Ovary (tissue), 10 donors: ENCODE measurements at places on chromosomes 6 and 20. TPM values are rescaled to one million over a fixed set of nuclear protein-coding genes. Genes with fewer than 3 reads are reported as not detected.

The RNF39 gene
- total RNA-seq, result 3.1 TPM

DNA sequence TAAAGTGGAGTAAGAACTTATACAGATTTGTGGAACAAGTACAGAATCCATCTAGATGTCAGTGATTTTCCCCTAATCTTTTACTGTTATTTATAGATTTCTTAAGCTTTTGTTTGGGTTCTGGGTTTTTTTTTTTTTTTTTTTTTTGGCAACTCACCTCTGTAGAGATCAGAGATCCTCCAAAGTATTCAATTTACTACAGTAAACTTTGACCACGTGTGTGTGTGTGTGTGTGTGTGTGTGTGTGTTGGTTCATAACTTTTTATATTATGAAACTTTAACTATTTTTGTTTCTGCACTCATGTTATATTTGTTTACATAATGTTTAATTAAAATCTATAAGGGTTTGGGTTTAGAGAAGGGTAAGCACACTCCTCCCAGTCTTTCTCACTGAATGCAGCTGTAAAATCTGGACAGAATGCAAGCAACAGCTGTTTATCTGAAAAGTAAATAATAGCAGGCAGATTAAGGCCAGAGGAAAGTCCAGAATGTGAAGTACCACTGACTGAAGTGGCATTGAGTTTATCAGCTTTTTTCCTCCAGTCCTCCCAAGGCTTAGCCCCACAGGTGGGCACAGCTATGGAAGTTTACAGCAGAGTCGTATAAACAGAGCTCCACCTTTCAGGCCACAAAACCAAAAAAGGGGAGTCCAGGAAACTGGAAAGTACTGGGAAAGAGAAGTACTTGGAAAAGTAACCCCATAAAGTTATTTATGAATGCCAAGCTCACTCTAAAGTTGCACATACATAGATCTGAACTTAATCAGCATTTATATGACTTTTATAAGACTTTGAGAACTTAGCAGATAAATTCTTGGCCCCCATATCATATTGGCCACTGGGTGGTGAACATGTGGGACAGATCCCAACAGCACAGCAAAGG, 43.0 kb upstream of the CD2AP start:
- no peaks in the 10 kb centered on the region for H3K4me1 ChIP-seq
- no peaks in the 10 kb centered on the region for H3K36me3 ChIP-seq
- H3K27me3 ChIP-seq, result no peaks in the 10 kb centered on the region
- no peak overlapping the region for H3K27ac ChIP-seq
- no peak overlapping the region for H3K4me3 ChIP-seq
- no peak for DNase-seq

The POPDC3 gene
- total RNA-seq, result not detected

- no peak overlapping the region for H3K4me3 ChIP-seq
- no peak overlapping the region for H3K27ac ChIP-seq
- H3K27me3 ChIP-seq, result no peaks in the 10 kb centered on the region
- DNase-seq, result no peak
Observed at GRCh38 chr20:44739942-44740341, 5.7 kb upstream of the KCNK15 start.

The PTPRA gene
- total RNA-seq, result 64.7 TPM

DNA sequence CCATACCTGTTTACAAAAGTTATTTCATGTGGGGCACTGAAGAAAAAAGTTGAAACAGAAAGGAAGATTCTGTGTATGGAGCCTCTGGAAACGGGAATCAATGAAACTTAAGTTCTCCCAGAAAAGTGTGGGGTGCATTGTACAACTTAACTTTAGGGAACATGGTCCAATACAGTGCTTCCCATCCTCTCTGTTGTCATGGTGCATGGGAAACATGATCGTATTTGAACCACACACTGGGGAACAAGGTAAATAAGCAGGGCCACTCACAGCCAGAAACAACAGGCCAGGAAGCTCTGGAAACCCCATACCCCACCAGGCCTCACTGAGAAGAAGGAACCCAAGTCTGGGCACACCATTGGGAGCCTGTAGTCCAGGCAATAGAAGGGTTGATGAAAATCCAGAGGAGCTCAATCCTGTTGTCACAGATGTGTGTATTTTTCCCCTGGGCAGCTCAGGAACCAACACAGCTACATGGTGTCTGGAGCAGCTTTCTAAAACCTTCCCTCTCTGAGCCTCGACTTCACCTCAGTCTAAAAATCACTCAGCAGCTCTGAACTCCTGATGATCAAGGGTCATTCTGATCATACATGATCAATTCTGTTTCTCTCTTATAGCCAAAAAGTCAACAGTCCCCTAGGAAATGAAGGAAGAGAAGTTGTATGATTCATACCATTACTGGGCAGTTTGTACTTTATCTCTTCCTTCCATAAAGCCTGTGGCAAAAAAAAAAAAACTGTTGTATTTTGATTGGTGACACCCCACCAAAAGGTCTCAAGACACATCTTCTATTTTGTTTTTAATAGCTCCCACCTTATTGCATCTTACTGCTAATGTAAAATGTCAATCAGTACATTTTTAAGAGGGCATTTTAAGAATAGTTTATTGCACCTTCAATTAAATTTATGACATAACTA, 198.5 kb upstream of the TAB2 start:
- H3K36me3 ChIP-seq, result no peaks in the 10 kb centered on the region
- no peaks in the 10 kb centered on the region for H3K27me3 ChIP-seq
- H3K4me1 ChIP-seq, result no peaks in the 10 kb centered on the region
- H3K4me3 ChIP-seq, result no peak overlapping the region
- no peak overlapping the region for H3K27ac ChIP-seq
- DNase-seq, result no peak

DNA sequence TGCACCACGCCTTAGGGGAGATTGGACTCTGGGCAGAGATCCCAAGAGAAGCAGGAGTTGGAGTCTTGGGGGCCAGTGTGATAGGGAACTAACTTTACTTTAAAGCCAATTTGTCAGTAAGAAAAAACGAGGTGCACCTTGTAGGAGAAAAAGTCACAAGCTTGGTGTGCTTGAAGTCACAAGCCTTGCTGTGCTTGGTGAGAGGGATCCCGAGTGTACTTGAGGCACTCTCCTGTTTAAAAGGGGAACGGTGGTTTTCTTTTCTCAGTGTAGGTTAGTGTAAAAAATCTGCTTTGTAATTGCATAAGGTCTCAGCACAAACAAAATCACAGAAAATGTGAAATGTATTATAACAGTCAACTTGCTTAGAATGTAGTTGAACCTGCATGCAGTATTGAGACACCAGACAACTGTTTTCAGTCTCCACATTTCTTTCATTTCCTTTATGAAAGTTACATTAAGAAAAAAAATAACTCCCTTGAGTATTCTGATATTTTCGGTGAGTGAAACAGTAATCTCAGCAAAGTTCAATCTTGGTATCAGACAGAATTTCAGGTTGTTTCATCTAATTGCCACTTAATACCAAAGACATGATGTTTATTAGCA, 111.1 kb upstream of the DUSP22 start:
- no peak overlapping the region for H3K4me3 ChIP-seq
- H3K27me3 ChIP-seq, result no peaks in the 10 kb centered on the region
- no peaks in the 10 kb centered on the region for H3K4me1 ChIP-seq
- no peak for DNase-seq

- H3K27ac ChIP-seq, result no peak overlapping the region
- no peak for DNase-seq
- H3K4me1 ChIP-seq, result no peaks in the 10 kb centered on the region
- no peak overlapping the region for H3K4me3 ChIP-seq
- H3K36me3 ChIP-seq, result no peaks in the 10 kb centered on the region
Observed at GRCh38 chr6:25601800-25602673, 50.0 kb upstream of the SCGN start.

GRCh38 chr6:24822696-24823095, 24.0 kb upstream of the ARMH2 start:
- no peaks in the 10 kb centered on the region for H3K27me3 ChIP-seq
- H3K27ac ChIP-seq, result no peak overlapping the region
- H3K4me1 ChIP-seq, result no peaks in the 10 kb centered on the region
- no peak overlapping the region for H3K4me3 ChIP-seq
- DNase-seq, result no peak

The GTF3C6 gene
- 47.8 TPM for total RNA-seq

GRCh38 chr6:80454661-80455365, 348.3 kb downstream of the BCKDHB start:
- H3K27ac ChIP-seq, result no peak overlapping the region
- no peak for DNase-seq
- H3K4me3 ChIP-seq, result no peak overlapping the region
- H3K4me1 ChIP-seq, result peaks cover 2% of the 10 kb centered on the region
- H3K27me3 ChIP-seq, result no peaks in the 10 kb centered on the region
- H3K36me3 ChIP-seq, result no peaks in the 10 kb centered on the region

GRCh38 chr6:147204060-147204785, at the start of gene STXBP5:
TSS of gene STXBP5 (plus strand) at chr6:147204417. CDS start at chr6:147204533, 116 bp downstream.
- DNase-seq, result peak; percentile 47
- H3K36me3 ChIP-seq, result no peaks in the 10 kb centered on the region
- peaks cover 2% of the 10 kb centered on the region for H3K4me1 ChIP-seq
- peak within 1 kb of the TSS; percentile 98 for H3K27ac ChIP-seq
- no peaks in the 10 kb centered on the region for H3K27me3 ChIP-seq
